ENCODE measurements at places on chromosomes 7 and 10. TPM values are rescaled to one million over a fixed set of nuclear protein-coding genes. Genes with fewer than 3 reads are reported as not detected.

FKBP6 gene
- not detected for total RNA-seq

NPC1L1 gene
- 0.08 TPM for total RNA-seq

SLC39A12 gene
- not detected for total RNA-seq

NAT16 gene
- total RNA-seq, result not detected

SPDYE11 gene
- total RNA-seq, result not detected

DUSP5 gene
- 147 TPM for total RNA-seq

SUV39H2 gene
- total RNA-seq, result 3.3 TPM

CALML3 gene
- not detected for total RNA-seq

CXCL12 gene
- total RNA-seq, result 0.13 TPM

ARHGAP19 gene
- 15.7 TPM for total RNA-seq

PHYHIPL gene
- total RNA-seq, result not detected

FUOM gene
- total RNA-seq, result 9.1 TPM

CHST3 gene
- not detected for total RNA-seq

GIMAP5 gene
- total RNA-seq, result 44.1 TPM

ACBD7 gene
- total RNA-seq, result 0.77 TPM

GPC2 gene
- total RNA-seq, result 5.0 TPM

FOXI2 gene
- total RNA-seq, result not detected

CRYGN gene
- 0.99 TPM for total RNA-seq

CC2D2B gene
- total RNA-seq, result 0.17 TPM

ANXA8L1 gene
- total RNA-seq, result not detected

EBF3 gene
- total RNA-seq, result not detected

BAIAP2L1 gene
- 0.55 TPM for total RNA-seq

C1QL3 gene
- not detected for total RNA-seq

AP1S1 gene
- total RNA-seq, result 9.7 TPM

IDI2 gene
- total RNA-seq, result not detected

CEP55 gene
- total RNA-seq, result 0.63 TPM

HOXA4 gene
- not detected for total RNA-seq

FGFBP3 gene
- total RNA-seq, result 1.8 TPM

CDC14C gene
- total RNA-seq, result not detected

CFAP70 gene
- 2.4 TPM for total RNA-seq
